ENCODE measurements at places on chromosomes 16 and 17.

GRCh38 chr16:15509593-15510535 lies 75.5 kb downstream of the BMERB1 start:
- DNase-seq: peak; percentile 75

DNA sequence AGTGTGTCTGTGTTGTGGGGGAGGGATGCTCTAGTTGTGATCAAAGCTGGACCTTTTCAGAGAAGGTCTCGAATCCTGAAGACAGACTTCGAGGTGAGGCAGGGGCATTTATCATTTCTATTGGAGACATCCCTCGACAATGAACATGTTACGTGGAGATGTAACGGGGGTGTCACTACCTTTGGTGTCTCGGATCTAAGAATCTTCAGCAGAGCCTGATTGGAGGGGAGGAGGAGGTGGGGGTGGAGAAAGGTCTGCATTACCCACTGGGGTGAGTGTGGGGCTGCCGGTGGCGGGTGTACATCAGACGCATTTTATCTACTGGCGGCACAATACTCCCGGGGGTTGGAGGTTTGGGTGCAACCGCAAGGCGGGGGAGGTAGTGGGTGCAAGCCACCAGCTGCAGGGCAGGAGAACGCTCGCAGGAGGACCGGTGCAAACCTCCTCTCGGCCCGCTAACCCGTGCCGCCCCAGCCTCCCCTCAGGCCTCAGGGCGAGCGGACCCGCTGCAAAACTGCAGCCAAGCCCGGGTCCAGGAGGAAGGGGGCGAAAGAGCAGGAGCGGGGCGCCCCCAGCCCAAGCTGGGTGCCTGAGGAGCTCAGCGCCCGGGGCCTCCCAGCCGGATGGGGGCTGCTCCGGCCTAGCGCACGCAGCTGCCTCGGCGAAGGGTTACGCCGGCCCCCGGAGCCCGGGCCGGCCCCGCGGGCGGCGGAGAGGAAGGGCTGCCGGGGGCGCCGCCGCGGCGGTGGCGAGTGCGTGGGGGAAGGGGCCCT lies 735 bp downstream of the ZNF652 start:
- DNase-seq: no peak

- no peak for DNase-seq
These were observed 24.6 kb upstream of the COX10 start for GRCh38 chr17:14044702-14045101.

DNA sequence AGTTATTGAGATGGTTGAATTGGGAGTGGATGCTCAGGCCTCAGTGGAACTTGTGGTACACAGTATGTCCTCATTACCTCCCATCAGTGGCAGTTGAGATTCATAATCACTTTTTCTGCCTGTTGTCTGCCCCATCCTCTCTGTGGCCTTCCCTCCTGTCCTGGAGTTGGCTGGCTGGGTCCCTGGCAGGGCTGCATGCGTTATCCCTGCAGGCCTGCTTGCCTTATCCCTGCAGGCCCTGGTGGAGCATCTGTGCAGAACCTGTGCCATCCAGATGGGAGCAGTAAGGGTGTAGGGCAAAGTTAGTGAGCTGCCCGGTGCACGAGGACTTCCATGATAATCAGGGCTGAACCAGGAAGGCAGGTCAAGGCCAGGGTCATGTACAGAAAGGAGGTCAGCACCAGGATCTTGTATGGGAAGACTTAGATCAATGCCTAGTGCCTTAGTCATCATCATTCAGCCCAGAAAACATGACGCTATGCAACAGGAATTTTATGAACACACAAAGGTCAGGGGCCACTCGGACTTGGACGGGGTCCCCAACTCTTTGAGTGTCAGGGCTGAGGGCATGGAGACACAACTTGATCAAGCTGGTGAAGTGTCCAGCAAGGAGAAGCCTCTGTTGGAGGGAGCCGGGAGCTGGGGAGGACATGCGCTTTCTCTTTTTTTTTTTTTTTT lies 47.2 kb downstream of the ABCC1 start:
- peak; percentile 83 for DNase-seq

DNA sequence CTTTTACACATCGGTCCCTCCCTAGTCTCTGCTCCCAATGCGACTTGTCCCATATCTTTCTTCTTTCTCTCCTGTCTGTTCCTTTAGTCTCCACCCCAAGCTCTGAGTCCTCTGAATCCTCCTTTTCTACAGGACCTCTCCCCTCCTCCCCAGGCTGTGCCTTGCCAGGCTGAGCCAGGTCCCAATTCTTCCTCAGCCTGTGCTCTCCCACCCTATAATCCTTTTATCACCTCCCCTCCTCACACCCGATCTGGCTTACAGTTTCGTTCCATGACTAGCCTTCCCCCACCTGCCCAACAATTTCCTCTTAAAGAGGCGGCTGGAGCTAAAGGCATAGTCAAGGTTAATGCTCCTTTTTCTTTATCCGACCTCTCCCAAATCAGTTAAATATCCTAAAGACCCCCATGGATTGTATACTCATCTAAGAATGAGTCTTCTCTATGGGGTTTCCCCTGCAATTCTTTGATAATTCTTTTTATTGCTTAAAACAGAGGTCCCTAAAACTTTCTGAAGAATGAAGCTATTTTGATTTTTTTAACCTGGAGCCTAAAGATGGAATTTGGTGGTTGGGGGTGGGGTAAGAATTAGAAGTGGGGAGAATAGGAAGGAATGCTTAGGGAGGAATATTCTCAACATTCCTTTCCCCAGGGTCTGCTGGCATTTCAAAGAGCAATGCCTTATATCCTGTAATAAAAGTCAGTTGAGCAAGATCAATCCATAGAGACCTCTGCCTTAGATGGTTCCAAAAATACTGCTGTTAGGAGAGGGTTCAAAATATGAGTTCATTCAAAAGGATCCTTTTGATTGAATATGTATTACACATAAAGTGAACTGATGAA lies 102.8 kb downstream of the MYO1D start:
- peak; percentile 21 for DNase-seq

DNA sequence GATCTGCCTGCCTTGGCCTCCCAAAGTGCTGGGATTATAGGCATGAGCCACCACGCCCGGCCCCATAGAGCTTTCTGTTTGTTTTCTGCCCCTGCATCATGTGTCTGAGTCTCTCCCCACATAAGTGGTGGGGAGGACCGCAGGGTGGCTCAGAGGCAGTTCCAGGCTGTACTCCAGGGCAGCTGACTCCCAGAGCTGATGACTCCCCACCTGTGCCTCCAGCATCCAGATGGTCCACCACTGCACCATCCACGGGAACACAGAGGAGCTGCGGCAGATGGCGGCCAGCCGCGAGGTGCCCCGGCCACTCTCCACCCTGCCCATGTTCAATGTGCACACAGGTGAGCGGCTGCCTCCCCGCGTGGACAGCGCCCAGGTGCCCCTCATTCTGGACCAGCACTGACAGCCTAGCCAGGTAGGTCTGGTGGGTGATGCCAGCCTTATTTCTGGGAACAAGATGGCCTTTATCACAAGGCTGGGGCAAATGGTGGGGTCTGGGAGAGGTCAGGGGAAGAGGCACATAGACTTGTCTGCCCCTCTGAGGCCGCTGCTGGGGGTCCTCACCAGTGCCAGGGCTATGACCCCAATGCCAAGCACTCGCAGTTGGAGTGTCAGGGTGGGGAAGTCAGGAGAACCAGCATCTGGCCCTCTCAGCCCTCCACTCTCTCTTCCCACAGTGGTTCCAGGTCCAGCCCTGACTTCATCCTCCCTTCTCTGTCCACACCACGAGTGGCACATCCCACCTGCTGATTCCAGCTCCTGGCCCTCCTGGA lies 9.4 kb downstream of the SGCA start:
- DNase-seq: no peak

DNA sequence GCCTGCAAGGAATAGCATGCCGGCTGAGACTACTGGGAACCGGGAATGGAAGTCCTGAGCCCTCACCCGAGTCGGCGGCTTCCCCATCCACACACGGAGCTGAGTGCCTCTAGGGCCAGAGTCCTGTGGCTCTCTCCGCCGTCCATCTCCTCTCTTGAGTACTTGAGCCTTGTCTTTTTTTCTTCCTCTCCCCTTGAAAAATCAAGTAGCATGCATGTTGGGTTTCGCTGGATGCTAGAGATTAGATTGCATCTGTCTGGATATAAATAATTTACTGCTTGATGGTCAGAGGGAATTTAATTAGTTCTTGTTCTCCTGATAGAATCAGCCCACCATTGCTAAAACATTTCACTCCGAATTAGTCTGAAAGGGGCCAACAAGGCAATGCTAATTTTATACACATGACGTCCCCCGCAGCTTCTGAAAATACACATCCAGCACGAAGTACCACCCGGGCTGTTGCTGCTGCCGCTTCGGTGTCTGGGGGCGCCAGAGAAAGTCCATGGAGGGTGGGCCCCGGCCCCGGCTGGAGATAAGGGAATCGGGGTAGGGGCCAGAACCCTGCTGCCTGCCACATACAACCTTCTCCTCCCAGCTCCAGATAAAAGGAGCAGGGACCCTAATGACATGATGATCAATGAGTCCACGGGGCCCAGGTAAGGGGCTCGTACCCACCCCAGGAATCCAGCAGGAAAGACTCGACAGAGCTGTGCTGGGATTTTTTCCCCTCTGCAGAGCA lies 48.5 kb downstream of the RBFOX3 start:
- DNase-seq: no peak

DNA sequence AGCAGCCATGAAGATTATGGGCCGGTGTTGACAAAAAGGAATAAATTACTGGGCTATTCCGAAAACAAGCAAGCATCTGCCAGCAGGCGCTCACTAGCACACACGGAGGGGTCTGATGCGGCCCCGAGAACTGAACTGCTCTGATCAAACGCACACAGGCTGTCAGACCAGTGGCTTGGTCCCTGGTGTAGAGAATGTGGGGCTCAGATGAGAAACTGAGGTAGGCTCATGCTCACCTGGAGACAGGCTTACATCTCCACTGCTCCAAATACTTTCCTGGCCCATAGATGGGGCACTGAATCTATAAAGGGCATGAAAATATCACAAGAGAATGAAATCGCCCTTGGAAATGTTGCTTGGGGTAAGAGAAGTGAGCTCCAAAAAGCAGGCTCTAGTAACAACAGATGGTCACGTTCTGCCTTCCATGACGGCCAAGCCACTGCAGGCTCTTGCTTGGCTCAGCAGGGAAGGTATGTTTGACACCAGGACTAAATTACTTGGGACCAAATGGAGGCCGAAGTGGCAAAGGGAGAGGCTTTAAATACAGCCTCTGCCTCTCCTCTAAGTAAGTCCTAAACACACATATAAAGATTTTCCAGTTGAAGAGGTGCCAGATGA lies 5.4 kb downstream of the ABR start:
- no peak for DNase-seq
